ENCODE measurements at places on chromosomes 3 and 15.
A peak's percentile ranks its signal among the peaks of the same experiment; 100 is the strongest.

- DNase-seq, result no peak
Measured at GRCh38 chr3:70179111-70179510, 133.3 kb downstream of the MDFIC2 start.

DNA sequence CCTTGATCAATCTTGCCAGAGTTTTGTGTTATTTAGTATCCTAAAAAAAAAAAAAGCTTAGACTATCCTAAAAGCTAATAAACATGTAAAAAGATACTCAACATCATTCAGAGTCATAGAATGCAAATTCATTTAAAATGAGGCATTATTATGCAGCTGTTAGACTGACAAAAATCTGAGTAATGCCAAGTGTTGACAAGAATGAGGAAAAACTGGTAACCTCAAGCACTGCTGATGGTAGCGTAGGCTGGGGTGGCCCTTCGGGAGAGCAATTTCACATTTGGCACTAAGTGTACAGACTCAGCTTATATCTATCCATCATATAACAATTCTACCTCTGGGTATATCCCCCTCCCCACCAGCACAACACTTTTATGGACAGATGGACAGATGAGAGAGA lies 280.4 kb downstream of the RAP2B start:
- DNase-seq, result no peak

DNA sequence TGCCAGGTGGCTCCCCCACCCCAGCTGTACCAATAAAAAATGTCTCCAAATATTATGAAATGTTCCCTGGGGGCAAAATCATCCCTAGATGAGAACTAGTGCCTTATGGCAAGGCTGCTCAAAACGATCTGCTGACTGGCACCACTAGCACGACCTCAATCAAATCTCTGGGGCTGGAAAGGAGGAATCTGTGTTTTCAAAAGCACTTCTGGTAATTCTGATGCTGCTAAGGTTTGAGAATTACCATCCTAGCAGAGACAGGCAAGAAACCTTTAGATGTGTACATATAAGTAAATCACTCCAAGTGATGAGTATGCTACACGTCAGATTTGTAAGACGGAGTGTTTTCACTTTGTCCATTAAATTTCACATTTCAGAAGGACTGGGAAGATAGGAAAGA lies 360.1 kb upstream of the THRB start:
- DNase-seq, result no peak

DNA sequence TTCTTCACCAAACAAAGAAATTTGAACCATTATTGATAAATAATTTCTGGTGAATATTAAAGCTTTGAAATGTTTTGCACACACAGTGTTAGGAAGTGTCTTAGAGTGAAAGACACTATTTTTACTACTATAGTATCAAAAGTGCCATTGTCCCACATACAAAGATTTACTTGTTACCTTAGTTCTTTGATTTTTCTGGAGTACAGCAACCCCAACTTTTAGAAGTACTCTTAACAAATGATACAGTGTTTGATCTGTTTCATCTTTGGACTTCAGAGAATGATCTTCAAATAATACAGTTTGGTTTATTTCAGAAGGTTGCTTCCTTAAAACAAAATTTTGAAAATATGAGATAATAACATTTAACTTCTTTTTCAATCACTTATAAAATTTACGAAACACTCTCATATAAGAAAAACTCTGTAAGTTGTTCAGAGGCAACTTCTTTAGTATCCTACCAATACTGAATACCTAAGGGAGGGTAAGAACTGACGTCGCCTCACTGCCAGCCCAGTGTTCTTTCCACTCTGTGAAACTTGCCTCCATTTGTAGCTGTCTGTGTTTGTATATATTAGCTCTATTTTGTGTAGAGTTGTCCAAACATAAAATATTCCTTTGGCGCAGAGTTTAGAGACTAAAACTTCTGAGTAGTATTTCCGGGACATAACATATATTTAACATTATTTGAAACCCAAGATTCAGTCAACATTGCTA lies 464.2 kb downstream of the LPP start:
- no peak for DNase-seq

DNA sequence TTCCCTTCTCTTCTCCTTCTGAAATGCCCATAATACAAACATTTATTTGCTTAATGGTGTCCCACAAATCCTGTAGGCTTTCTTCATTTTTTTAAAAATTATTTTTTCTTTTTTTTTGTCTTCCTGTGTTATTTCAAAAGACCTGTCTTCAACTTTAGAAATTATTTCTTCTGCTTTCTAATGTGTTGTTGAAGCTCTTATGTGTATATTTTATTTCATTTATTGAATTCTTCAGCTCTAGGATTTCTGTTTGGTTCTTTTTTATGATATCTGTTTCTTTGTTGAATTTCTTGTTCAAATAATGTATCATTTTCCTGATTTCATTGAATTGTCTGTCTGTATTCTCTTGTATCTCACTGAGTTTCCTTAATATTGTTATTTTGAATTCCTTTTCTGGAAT lies 63.1 kb downstream of the AP4E1 start:
- DNase-seq, result no peak

DNA sequence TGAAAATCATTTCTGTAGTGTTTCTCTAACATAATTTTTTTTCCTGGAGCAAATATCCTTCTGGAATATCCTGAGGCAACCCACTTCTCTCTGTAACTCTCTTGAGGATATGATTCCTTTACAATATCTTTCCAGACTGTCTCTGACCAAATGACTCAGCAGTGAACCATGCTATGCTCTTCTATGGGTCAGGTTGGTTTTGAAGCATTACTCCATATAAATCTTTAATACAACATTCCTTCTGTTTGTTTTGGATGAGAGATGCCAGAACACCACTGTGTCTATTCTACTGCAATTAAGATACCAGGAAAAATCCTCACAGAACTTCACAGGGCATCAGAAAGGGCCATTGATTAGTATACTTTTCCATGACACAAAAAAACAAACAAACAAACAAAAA lies 626.4 kb upstream of the ZNF385D start:
- DNase-seq, result no peak

DNA sequence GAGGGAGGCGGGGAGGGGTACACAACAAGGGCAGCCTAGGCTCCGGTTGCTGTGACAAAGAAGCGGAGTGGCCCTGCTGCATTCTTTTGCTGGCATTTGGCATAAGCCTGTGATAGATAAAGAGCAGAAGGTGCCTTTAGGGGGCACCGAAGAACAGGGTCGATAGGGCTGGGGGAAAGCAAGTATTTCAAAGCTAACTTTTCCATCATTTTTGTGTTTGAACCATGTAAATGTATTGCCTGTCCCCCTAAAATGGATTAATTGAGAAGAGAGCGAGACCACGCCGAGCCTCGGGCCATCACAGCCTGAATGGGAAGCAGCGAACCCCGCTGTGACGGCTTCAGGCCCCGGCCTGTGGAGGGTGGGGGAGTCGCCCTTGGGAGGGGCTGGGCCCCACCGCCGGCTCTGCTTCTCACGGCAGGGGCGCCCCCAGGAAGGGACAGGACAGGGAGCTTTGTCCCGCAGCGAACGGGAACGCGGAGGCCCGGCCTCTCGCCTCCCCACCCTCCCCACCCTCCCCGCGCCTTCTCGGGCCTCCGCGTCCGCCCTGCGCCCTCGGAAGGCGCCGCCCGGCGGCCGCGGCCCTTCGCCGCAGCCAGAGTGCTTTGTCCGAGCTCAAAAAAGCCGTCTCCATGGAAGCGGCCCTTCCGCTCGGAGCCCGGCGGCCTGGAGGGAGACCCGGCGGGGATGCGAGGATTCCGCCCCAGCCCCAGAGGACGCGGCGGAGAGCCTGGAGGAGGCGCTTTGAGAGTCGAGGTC lies 32.4 kb upstream of the ALDH1L1 start:
- no peak for DNase-seq

GRCh38 chr15:60673918-60674558 lies 195.1 kb upstream of the ICE2 start:
- DNase-seq, result peak; percentile 54

- DNase-seq, result peak; percentile 47
Measured at GRCh38 chr15:64686130-64686735, 89.2 kb downstream of the RBPMS2 start.

GRCh38 chr3:47009225-47010110 lies 30.0 kb downstream of the NBEAL2 start:
- DNase-seq, result peak; percentile 83

DNA sequence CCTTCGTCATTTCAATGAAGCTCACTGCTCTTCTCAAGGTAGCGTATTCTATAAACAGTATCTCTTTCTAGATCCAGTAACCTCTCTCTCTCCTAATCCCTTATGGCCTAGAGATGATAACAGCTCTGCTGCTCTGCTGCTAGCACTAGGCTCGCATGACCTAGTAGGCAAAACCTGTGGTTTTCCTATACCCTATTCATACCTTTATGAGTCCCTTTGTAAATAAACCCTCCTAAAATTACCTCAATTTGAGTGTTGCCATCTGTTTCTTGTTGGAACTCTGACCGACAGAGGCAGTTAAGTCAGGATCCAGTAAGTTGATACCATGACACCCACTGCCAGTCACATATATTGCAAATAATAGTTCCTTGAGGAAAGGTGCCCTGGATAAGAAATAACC lies 7.3 kb downstream of the CCDC14 start:
- DNase-seq, result no peak

- no peak for DNase-seq
Measured at GRCh38 chr15:90414408-90415028, 26.5 kb downstream of the IQGAP1 start.

- DNase-seq, result no peak
Measured at GRCh38 chr15:42367041-42367440, 7.7 kb downstream of the CAPN3 start.

- DNase-seq, result no peak
Measured at GRCh38 chr15:42453826-42454225, 37.1 kb downstream of the ZNF106 start.

DNA sequence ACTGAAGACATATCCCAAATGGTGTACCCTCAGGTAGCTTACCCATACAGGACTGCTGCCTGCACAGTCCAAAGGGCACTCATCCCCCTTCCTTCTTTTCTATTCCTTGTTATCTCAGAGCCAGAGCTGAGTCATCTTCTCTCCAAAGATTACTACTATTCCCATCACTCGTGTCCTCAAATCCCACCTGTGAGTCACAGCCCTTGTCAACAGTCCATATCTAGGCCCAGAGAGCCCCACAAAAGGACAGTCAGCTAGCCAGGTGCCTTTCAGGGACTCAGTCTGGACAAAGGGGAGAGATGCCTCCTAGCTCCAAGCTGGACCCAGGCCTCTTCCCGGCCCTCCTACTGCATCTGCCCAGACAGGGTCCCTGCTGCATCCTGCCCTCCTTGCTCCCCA lies 11.0 kb downstream of the PARP16 start:
- no peak for DNase-seq

DNA sequence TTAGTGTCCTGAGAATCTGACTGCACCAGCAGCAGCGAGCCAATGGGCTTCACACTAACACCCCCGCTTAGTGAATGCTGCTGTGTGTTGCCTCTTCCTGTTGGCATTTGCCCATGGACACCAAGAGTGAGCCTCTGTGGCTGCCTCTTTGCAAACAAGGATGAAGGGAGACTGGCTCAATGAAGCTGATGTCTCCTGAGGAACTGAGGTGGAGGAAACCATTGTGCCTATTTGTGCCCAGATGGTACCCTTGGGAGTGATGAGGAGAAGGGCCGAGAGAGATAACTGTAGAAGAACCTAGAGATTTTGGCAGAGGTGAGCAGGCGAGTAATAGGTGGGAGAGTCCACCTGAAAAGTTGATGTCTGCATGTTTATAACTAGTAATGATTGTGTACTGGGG lies 51.2 kb downstream of the IL20RB start:
- no peak for DNase-seq

DNA sequence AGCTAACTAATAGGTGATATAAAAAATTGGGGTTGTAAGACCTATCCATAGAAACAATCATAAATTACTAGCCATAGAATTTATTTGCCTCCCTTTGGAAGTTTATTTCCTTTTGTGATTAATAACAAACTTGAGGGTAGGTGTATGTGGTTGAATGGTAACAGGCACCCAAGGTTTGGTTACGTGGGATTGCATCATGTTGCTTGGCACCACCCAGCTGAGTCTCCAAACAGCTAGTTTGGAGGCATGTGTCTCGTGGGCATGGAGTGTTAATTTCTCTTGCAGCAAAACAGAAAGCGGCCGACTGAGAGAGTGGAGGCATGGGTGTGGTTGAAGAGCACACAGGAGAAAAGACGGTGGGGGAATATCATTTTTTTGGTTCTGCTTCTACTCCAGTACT lies 441.4 kb downstream of the CNTN4 start:
- no peak for DNase-seq

- DNase-seq, result no peak
Measured at GRCh38 chr3:121916189-121916588, 22.0 kb downstream of the SLC15A2 start.

DNA sequence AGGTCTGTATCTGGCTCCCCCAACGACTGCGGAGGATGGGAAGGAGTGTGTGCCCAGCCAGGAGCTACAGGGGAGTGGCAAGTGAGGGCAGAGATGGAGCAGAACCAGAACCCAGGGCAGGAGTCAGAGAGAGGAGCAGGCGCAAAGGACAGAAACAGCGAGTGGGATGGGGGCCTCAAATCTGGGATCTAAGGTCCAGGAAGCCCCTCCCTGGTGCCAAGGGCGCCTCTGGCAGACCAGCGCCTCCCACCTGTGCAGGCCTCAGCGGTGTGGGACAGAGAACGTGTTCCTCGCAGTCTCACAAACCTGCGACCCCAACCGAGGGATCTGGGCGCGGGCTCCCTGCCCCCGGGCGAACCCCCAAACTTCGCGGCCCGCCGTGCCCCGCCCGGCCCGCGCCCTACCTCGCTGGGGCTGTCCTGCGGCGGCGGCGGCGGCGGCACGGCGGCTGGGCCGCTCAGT lies 301 bp downstream of the PCBP4 start:
- DNase-seq, result peak; percentile 22

GRCh38 chr3:7920211-7920610 lies 581.4 kb upstream of the LMCD1 start:
- DNase-seq, result no peak

- DNase-seq, result no peak
Measured at GRCh38 chr15:69562564-69562963, 109.9 kb downstream of the RPLP1 start.

- DNase-seq, result no peak
Measured at GRCh38 chr15:41691471-41691870, 31.3 kb downstream of the MGA start.

- no peak for DNase-seq
Measured at GRCh38 chr3:7630351-7630911, 769.5 kb downstream of the GRM7 start.

DNA sequence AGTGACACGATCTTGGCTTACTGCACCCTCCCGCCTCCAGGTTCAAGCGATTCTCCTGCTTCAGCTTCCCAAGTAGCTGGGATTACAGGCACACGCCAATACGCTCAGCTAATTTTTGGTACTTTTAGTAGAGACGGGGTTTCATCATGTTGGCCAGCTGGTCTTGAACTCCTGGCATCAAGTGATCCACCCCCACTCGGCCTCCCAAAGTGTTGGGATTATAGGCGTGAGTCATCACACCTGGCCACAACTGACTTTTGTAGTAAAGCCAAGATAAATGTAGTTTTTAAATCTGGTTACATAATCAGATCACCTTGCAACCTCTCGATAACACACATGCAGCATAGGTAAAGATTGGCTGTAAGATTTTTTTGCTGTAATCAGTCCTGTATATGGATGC lies 657.5 kb upstream of the DPPA4 start:
- no peak for DNase-seq

- DNase-seq, result no peak
Measured at GRCh38 chr15:85010386-85011159, 28.9 kb downstream of the PDE8A start.
